ENCODE measurements at places on chromosomes 7 and 10.

DNA sequence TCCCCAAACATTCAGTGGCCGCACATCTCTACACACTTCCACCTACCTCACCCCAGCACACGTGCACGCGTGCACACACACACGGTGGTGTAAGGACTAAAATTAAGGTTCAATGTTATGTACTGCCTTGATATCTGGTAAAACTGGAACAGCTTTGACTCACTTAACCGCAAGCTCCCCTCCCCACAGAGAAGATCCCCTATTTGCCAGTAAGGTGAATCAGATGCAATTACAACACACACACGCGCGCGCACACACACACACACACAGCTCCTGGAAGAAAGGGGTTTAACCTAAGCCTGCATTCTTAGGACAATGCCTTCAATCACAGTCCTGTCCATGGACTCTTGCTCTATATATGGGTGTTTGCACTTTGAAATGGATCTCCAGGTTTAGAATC, 25.5 kb upstream of the VPS41 start:
- no peak for DNase-seq

- DNase-seq, result no peak
Observed at GRCh38 chr10:103783681-103784080, 71.7 kb downstream of the SH3PXD2A start.

DNA sequence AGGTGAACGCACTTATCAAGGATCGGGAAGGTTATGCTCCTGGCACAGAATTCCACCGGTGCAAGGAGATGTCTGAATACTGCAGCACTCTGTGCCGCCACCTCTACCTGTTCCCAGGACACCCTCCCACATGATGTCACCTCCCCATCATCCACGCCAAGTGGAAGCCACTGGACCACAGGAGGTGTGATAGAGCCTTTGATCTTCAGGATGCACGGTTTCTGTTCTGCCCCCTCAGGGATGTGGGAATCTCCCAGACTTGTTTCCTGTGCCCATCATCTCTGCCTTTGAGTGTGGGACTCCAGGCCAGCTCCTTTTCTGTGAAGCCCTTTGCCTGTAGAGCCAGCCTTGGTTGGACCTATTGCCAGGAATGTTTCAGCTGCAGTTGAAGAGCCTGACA, 11.0 kb upstream of the CLCN1 start:
- no peak for DNase-seq

- DNase-seq, result no peak
Observed at GRCh38 chr7:43631559-43631958, 48.7 kb downstream of the STK17A start.

DNA sequence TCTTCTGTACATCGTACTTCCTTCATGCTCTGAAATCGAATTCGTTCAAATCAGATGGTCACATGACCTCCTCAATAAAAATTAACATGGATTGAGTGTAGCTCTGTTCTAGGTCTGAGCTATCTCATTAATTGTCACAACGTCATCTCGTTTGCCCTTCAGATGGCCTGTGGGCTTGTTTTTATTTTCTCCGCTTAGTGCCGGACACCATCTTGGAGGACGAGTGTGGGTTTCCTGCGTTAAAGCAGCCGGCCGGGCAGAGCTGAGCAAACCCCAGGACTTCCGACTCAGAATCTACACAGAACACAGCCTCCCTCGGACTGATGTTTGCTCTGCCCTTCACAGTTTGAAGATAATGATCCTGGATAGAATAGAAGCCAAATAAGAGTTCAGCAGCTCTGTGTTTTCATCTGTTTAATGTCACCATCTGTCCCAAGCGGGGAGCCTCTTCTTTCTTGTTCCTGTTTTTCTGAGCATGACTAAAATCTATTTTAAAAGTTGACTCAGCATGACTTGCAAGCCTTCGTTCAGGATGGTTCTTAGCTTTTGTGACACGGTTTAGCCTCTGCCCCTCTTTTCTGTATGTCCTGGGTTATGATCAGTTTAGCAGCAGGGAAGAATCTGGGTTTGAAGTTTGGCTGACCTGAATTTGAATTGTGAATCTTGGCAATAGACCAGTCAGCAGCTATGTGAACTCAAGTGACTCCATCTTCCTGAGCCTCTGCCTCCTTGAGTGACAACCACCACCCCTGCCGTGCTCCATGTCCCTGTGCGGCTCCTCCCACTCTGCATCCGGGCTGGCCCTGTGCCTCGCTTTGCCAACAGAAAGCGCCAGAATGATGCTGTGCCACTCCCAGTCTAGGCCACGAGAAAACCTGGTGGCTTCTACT, 30.6 kb upstream of the GALNTL5 start:
- DNase-seq, result no peak

GRCh38 chr7:102248081-102248455, 38.6 kb upstream of the SH2B2 start:
- no peak for DNase-seq

DNA sequence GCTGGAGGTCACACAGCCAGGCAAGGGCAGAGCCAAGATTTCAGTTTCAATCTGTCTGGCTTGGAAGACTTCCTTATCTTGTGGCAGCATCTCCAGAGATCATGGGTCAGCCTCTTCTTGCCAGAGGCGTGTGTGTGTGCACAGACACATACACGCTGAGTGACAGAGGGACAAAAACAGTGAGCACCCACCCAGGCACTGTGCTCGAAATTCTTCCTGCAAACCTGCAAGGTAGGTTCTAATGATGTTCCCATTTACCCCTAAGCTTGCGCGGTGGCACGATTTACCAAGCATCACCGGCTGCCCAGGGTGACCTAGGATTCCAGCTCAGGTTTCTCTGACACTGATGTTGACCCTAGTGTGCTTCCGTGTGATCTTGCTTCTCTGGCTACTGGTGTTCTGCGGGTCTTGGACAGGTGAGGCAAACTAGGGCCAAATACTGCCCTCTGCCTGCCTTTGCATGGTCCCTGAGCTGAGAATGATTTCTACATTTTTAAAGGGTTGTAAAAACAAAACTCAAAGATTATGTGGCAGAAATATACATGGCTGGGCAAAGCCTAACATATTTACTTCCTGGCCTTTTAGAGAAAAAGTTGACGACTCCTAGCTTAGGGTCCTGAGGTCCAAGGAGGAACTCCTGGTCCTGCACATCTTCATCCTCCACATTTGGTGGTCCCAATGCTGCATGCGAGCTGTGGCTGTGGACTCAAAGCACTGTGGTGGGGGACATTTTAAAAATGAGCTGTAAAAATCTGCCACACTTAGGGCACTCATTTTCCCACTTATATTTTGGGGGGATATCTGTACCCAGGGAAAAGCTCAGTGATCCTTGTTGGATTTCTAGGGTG, 268.5 kb downstream of the RPS24 start:
- no peak for DNase-seq

- no peak for DNase-seq
Observed at GRCh38 chr7:106065575-106066500, 46.3 kb downstream of the SYPL1 start.

DNA sequence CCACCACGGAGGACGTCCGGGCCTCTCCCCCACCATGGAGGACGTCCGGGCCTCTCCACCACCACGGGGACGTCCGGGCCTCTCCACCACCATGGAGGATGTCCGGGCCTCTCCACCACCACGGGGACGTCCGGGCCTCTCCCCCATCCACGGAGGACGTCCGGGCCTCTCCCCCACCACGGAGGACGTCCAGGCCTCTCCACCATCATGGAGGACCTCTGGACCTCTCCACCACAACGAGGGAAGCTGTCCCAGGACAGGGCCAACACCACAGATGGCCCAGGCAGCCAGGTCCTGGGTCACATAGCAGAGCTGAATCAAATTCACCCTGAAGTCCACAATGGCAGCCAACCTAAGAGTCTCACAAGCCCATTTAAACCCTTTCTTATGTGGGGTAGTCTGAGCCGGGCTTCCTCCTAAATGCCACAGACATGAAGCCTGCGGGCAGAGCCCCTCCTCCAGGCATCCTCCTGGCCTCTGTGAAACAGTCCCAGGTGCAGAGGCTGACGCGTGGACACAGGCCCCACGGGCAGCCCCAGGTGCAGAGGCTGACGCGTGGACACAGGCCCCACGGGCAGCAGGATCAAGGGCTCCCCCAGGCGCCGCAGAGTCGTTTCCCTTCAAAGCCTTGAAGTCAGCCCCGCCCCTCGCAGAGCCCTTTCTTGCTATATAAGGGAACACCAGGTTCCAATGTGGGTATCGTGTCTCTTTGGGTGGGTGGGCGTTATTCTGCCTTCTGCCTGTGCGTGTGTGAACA, 47.0 kb downstream of the FOXL3 start:
- no peak for DNase-seq

DNA sequence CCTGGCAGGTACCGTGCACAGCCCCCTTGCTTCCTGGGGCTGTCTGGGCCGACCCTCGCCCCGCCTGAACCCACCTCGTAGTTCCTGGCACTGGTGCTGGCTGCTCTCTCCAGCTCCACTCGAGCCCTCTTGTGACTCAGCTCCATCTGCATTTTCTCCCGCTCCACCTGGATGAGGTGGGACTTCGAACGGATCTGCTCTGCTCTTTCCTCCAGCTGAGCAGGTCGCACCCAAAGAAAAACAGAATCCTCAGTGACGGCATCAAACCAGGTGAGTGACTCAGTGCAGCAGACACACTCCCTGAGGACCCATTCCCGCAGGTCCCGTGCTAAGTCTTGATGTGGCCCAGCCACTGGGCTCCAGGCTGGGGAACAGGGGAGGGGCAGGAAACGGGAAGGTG, 7.4 kb downstream of the MAD1L1 start:
- no peak for DNase-seq

- DNase-seq, result no peak
Observed at GRCh38 chr10:21712975-21713374, 178.9 kb downstream of the MLLT10 start.

GRCh38 chr7:158164101-158165095, 423.2 kb downstream of the PTPRN2 start:
- DNase-seq, result no peak

- DNase-seq, result no peak
Observed at GRCh38 chr7:132603220-132603833, 27.1 kb upstream of the PLXNA4 start.

- no peak for DNase-seq
Observed at GRCh38 chr10:24009115-24009514, 199.8 kb upstream of the KIAA1217 start.

DNA sequence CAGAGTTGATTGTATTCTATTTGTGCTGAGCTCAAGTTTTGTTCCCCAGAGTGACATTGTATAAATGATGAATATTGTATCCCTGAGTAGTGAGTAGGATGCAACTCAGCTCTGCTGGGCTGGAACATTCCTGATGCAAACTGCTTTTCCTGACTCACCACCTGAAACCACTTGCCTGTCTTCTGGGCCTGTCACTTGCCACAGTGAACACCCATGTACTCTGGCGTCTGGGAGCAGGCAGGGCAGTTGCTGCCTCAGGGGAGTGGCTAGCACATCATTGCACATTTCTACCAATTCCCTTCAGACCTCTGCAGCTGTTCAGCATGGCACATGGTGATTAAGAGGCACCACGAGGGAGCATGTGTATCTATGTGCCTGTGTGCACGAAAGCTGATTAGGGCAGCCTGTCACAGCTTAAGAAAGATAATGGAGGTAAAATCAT, 157.3 kb downstream of the SND1 start:
- no peak for DNase-seq

DNA sequence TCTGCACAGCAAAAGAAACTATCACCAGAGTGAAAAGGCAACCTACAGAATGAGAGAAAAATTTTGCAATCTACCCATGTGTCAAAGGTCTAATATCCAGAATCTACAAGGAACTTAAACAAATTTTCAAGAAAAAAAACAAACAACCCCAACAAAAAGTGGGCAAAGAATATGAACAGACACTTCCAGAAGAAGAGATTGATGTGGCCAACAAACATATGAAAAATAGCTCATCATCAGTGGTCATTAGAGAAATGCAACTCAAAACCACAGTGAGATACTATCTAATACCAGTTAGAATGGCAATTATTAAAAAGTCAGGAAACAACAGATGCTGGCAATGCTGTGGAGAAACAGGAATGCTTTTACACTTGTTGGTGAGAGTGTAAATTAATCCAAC, 7.1 kb upstream of the MKLN1 start:
- no peak for DNase-seq

DNA sequence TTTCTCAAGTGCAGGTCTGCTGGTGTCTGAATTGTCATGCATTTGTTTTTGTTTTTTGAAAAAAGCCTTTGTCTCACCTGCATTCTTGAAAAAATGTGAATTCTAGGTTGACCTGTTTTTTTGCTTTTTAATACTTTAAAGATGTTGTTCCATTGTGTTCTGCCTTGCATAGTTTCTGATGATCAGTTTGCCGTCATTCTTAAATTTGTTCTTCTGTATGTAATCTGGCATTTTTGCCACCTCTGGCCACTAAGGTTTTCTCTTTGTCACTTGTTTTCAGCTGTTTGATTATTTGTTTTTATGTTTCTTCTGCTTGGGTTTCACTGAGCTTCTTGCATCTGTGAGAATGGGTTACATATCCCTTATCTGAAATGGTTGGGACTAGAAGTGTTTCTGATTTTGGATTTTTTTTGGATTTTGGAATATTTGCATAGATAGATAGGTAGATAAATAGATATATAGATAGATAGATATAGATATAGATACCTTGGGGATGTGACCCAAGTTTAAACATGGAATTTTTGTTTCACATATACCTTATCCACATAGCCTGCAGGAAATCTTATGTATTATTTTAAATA, 16.5 kb downstream of the MGMT start:
- no peak for DNase-seq

DNA sequence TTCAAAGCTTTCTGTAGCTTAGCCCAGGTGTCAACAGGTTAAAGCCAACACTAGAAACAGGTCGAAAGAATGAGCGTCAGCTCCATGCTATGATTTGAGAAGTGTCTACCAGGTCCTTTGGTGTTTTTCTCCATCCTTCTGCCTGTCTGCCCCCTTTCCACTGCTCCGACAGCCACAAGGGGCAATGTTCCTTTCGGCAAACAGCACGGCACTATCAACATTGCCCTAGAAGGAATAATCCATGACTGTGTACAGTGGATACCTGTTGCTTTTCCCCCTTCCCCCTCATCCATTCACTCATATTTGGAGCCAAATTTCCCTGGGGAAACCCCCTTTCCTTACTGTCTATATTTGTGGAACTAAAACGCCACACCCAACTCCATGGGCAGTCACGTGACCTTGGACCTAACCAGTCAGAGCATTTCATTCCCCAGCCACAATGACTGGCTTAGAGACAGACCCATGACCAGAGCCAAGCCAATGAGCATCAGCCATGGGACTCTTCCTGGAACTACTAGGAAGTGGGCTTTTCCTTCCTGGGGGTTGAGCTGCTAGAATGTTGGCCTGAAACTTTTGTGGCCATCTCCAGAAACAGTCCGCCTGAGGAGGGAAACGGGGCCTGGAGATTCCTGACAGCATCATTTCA, 51.5 kb downstream of the AFAP1L2 start:
- DNase-seq, result no peak

- DNase-seq, result no peak
Observed at GRCh38 chr10:4280461-4281189, 495.6 kb upstream of the KLF6 start.

GRCh38 chr10:125415006-125415633, 254.8 kb upstream of the CTBP2 start:
- DNase-seq, result no peak

GRCh38 chr7:71712653-71713180, 580.8 kb downstream of the GALNT17 start:
- DNase-seq, result no peak

GRCh38 chr10:105026566-105026965, 385.5 kb downstream of the SORCS3 start:
- DNase-seq, result no peak

- DNase-seq, result no peak
Observed at GRCh38 chr7:46391231-46392201, 470.4 kb upstream of the IGFBP3 start.

- no peak for DNase-seq
Observed at GRCh38 chr7:803243-803635, 29.0 kb upstream of the SUN1 start.

- no peak for DNase-seq
Observed at GRCh38 chr10:44984671-44985101, 6.1 kb upstream of the DEPP1 start.

All from stimulated activated CD8-positive, alpha-beta memory T cell treated with anti-CD3 and anti-CD28 coated beads, Interleukin-4, amount 100 ng/mL, for 1 hour (primary cell).